Substantia nigra (tissue), 51 donors: ENCODE measurements at places on chromosomes 5 and 9.

DNA sequence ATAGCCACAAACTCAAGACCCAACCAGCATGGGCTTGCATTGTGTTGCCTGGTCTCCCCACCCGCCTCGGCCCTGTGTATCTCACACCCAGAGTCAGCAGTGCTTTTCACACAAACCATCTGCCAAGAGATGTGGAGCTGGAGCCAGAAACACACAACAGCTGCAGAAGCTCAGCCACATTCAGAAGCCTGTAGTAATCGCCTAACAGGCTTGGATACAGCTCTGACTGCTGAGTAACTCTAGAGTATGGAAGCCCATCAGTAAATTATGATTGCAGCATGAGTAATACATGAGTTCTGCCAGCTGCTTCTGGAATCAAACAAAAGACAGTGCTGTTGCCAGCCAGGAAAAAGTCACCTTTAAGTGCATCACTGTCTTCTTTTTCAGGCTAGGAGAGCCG, 16.0 kb downstream of the TEK start:
- no peak for DNase-seq

DNA sequence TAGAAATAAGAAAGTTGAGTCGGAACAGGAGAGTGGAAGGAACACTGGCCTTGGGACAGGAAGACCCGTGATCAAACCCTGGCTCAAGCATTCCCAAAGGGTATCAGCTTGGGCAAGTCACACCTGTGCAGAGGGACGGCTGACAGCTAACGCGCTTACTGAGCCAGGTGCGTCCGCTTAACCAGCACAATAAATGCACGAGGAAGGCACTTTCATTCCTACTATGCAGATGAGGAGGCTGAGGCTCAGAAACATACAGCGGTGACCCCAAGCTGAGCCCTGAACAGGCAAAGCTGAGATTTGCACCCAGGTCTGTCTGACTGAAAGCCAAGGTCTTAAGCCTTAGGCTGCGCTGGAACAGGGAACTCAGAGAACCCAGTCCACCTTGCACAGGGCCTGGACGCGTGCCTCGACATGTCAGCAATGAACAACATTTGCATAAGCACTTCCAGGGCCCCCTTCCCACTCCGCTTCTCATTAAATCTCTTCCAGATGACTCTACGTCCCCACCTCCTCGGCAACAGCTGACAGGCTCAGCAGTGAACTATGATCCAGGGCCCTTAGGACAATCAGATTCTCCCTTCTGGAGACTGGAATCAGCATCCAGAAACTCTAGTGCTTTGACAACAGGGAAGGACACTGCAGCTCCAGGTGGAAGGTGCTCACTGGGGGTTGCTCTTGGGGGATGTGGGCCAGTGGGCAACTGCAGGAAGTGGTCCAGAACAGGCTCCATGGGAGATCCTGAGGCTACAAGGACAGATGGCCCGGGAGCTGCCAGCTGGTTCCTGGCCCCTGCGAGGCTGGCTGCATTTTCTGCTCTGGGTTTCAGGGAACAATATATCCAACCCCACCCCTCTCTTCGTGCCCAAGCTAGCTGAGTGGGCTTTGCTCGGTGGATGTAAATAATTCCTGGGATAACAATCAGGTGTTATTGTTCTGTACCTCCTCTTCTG, 35.2 kb downstream of the SH3PXD2B start:
- no peak for DNase-seq

GRCh38 chr5:78701795-78702410, 53.3 kb upstream of the LHFPL2 start:
- DNase-seq, result no peak

DNA sequence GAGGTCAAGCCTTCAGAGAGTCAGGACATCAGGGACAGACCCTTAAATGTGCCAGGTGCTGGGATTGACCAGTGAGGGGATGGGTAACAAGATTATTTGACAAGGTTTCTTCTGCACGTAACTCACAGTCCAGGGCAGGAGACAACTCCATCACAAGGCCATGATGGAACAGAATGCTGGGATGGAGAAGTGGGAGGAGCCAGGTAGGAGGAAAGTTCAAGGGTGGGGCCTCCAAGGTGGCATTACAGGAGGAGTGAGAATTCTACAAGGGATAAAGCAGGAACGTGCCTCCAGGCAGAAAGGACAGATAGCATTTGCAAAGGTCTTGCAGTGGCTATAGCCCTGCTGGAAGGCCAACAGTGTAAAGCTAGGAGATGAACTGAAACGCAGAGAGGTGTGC, 102.2 kb downstream of the FGF18 start:
- no peak for DNase-seq

DNA sequence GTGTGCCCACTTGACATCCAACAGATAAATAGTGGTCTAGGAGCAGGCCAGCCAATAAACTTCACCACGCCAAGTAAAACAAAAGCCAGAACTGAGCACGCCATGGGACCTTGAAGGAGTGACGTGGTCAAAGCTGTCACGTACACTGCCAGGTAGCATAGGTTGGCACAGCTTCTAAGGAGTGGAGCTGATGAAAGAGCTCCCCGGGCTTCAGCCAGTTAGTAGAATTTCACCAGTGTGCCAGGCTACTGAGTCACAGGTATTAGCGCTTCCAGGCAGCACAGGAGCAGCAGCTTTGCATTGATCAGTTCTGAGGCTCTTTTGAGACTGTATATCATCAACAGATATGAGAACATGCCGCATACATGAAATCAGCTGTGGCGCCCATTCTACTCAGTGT, 19.4 kb downstream of the VLDLR start:
- DNase-seq, result no peak

- no peak for DNase-seq
Observed at GRCh38 chr9:104276709-104277245, 182.7 kb downstream of the SMC2 start.

DNA sequence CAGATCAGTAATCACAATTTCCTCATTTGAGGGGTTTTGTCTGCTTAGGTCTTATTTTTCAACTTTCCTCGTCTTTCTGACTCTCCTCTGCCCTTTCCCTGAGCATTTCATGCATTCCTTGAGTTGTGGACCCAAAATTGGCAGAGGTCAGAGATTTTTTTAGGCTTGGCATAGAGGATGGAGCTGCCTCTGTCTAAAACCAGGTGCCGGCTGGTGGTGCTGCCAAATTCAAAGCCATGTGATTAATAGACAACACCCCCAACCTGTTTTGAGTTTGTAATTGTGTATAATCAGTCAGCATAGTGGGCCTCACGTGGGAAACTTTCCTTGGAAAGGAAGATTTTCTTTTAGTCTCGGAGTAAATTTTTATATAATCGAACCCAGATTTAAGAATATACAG, 39.6 kb downstream of the TJP2 start:
- no peak for DNase-seq

DNA sequence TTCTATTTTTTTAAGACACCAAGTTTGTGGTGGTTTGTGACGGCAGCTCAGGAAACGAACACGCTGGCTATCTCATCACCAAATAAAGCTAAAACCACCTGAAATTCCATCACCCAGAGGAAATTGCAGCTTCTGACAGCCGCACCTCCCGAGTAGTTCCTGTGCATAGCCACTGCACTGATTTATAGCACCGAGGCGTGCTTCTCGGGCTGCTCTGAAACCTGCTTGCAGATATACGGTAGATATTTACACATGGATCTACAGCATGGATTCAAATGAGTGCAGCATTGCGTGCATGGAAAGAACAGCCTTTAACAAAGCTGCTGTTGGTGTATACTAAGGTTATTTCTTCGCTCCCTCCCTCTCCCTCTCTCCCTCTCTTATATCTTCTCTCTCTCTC, 153.8 kb downstream of the PHF2 start:
- DNase-seq, result no peak

- no peak for DNase-seq
Observed at GRCh38 chr5:7516253-7516652, 120.3 kb downstream of the ADCY2 start.
